ENCODE measurements at places on chromosomes 1 and 21. TPM values are rescaled to one million over a fixed set of nuclear protein-coding genes. Genes with fewer than 3 reads are reported as not detected.

The KRTAP19-3 gene
- not detected for polyA plus RNA-seq

DNA sequence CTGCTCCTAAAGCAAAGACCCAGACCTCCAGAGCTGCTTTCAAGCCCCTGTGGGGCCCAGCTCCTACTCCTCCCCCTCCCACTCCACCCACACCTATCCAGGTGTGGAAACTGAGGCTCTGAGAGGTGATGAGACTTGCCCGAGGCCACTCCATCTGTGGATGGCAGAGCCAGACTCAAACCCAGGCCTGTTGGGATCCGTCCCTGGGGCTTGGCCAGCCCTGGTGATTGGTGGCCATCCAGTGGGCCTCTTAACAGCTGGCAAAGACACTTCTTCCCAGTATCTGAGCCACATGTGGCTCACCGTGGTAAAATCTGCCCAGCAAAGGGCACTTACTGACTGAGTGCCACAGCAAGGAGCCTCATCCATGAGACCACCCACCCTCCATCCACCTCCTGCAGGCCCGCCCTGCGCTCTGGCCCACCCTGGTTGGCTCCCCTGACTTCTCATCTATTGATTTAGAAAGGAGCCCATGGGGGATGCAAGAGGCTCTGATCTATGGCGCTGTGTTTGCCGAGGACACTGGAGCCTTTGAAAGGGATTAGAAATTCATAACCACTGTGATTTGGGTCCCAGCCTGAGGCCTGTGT is 398.5 kb downstream of the PTPRU start:
- no peaks in the 10 kb centered on the region for H3K4me1 ChIP-seq
- no peak overlapping the region for H3K4me3 ChIP-seq
- H3K36me3 ChIP-seq = no peaks in the 10 kb centered on the region
- H3K27me3 ChIP-seq = no peaks in the 10 kb centered on the region
- no peak for DNase-seq
- H3K27ac ChIP-seq = no peak overlapping the region

DNA sequence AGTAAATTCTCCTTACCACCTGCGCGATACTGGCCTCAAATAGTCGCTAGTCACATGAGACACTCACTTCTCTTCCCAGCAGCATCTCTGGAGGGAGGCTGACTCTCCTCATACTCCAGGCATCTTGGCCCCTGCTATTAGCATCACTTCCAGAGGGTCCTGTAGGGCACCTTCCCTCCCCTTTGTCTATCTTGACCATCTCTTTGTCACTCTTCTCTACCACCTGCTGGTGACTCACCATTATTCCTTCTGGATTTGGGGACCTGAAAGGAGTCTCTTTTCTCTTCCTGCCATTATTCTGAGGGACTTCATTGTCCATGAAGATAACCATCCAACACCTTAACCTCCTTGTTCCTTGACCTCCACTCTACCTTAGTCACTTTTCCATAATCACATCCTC is 31.7 kb upstream of the GPR37L1 start:
- H3K36me3 ChIP-seq = no peaks in the 10 kb centered on the region
- H3K4me1 ChIP-seq = peaks cover 11% of the 10 kb centered on the region
- no peak overlapping the region for H3K4me3 ChIP-seq
- no peak overlapping the region for H3K27ac ChIP-seq

- no peaks in the 10 kb centered on the region for H3K36me3 ChIP-seq
- H3K4me1 ChIP-seq = peaks cover 16% of the 10 kb centered on the region
- DNase-seq = no peak
- no peak overlapping the region for H3K4me3 ChIP-seq
- no peak overlapping the region for H3K27ac ChIP-seq
Measured at GRCh38 chr1:47524272-47524671, 86.4 kb downstream of the FOXD2 start.

- no peaks in the 10 kb centered on the region for H3K36me3 ChIP-seq
- no peak for DNase-seq
- no peaks in the 10 kb centered on the region for H3K4me1 ChIP-seq
Measured at GRCh38 chr1:220516722-220517042, 11.3 kb upstream of the MARK1 start.

DNA sequence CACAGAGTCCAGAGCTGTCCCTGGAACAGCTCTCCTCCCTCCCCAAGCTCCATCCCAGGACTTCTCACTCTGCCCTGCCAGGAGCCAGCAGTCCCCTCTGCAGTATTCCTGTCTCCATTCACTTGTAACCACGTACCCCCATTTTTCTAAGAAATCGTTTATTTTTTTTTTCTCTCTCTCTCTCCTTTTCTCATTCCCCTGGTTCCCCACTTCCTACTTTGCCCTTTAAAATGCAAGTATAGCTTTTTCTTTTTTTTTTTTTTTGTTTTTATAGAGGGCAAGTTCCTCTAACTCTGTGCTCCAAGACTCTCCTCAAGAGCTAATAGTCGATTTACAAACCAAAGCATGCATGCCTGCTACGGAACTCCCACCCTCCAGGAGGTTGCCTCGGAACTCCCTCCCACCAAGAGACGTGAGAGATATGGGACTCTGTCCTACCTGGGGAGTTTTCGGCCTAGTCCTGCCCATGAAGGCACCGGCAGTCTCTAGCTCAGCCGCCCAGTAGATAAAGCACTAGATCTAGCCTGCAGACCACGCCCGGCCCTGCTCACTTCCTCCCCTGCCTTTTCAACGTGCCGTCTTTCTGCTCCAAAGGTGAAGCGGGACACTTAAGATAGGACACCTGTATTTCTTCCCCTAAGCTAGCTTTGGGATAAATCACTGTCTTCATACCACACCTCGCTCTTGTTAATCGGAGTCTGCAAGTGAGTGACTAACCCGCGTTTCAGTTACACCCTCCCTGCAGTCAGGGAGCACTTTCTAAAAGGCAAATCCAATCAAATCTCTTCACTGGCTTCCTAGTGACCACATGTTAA is 27.7 kb downstream of the TNFRSF9 start:
- H3K27me3 ChIP-seq = no peaks in the 10 kb centered on the region
- DNase-seq = peak; percentile 3
- no peaks in the 10 kb centered on the region for H3K36me3 ChIP-seq
- H3K4me3 ChIP-seq = no peak overlapping the region

The FCRL6 gene
- 0.08 TPM for polyA plus RNA-seq

The SLAMF7 gene
- not detected for polyA plus RNA-seq

The ELAPOR1 gene
- 3.1 TPM for polyA plus RNA-seq

GRCh38 chr1:10888791-10889649 is 92.6 kb upstream of the CASZ1 start:
- no peak overlapping the region for H3K27ac ChIP-seq
- H3K4me3 ChIP-seq = peak overlapping the region; percentile 32
- H3K36me3 ChIP-seq = no peaks in the 10 kb centered on the region
- peaks cover 13% of the 10 kb centered on the region for H3K27me3 ChIP-seq
- DNase-seq = no peak

DNA sequence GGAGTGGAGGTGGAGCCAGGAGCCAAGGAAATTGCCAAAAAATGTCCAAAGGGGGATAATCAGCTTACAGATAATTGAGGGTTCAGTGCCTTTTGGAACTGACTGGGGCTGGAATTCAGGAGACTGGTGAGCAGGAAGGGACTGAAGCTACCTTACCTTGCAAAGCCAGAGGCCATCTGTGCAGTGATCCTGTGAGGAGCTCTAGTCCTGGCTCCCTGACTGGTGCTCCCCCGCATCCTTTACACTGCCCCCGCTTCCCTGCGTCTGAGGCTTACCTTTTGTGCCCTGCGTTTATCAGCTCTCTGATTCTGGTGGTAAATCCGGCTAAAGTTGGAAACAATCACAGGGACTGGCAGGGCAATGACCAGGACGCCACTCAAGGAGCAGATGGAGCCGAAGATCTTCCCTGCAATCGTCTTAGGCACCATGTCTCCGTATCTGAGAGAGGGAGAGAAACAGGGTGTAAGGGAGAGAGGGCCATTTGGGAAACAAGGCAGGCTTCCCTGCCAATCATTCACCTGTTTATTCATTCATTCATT is 31.0 kb downstream of the DDX20 start:
- no peaks in the 10 kb centered on the region for H3K27me3 ChIP-seq
- no peak for DNase-seq
- H3K4me3 ChIP-seq = no peak overlapping the region
- H3K4me1 ChIP-seq = no peaks in the 10 kb centered on the region
- no peaks in the 10 kb centered on the region for H3K36me3 ChIP-seq

GRCh38 chr1:182877331-182877730 is 38.2 kb downstream of the DHX9 start:
- H3K27me3 ChIP-seq = no peaks in the 10 kb centered on the region
- no peak overlapping the region for H3K4me3 ChIP-seq
- H3K4me1 ChIP-seq = no peaks in the 10 kb centered on the region
- no peak overlapping the region for H3K27ac ChIP-seq

The TMPRSS15 gene
- polyA plus RNA-seq = not detected
